ENCODE measurements at places on chromosomes 6 and 20.

DNA sequence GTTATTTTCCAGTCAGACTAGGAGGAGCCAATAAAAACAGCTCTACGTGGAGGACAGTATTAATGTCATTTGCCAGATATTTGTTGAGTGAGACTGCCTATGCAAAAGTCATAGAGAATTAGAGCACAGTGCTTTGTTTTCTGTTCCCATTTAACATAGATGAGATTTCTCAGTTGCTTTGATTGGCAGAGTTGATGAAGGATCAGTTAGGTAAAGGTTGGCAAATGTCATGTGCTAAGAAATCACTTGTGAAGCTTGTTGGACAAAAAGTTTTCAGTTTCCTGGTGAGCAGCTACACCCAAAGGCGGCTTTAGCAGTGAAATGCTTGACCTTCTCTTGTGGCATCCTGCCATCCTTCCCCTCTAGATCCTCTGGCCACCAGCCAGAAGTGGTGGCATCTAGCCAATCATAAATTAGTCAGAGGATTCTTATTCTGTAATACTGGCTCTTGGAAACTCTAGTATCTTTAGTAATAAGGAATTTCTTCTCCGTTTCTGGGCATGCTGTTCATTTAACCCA lies 37.0 kb downstream of the BCKDHB start:
- no peak for DNase-seq

DNA sequence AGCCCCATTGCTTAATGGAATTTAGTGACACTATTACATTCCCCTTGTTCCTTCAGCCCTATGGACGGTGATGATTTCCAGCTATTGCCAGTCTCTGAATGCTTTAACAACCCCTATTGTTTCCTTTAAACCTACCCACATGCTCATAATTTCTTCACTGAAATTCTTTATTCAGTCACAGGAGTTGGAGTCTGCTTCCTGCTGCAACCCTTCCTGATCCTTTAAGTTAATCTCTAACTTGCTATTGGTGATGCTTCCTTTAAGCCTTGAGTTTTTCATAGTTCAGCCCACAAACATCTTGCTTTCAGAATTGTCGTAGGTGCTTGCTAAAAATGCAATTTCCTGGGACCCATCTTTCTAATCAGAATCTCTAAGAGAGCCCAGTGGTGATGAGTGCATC lies 66.3 kb upstream of the TNFAIP3 start:
- DNase-seq: no peak

DNA sequence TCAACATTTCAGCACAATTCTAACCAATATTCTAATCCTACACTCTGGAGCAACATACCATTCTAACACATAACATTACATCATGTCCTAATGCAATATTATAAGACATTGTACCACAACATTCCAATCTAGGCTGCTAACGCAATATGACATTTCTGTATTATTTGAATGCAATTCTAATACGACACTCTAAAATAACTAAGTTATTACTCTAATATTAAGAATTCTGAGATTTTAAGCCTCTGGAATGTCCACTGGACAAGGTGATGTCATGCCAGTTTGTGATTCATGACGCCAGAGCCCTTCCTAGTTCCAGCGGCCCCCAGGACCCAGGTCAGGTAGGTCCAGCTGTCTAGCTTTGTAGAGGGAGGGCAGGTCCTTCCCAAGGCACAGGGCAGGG lies 69.7 kb upstream of the SIRPA start:
- DNase-seq: no peak

GRCh38 chr6:36114798-36115408 lies 15.4 kb upstream of the MAPK13 start:
- DNase-seq: no peak

- no peak for DNase-seq
Observed at GRCh38 chr20:46213946-46214823, 94.1 kb downstream of the CDH22 start.

DNA sequence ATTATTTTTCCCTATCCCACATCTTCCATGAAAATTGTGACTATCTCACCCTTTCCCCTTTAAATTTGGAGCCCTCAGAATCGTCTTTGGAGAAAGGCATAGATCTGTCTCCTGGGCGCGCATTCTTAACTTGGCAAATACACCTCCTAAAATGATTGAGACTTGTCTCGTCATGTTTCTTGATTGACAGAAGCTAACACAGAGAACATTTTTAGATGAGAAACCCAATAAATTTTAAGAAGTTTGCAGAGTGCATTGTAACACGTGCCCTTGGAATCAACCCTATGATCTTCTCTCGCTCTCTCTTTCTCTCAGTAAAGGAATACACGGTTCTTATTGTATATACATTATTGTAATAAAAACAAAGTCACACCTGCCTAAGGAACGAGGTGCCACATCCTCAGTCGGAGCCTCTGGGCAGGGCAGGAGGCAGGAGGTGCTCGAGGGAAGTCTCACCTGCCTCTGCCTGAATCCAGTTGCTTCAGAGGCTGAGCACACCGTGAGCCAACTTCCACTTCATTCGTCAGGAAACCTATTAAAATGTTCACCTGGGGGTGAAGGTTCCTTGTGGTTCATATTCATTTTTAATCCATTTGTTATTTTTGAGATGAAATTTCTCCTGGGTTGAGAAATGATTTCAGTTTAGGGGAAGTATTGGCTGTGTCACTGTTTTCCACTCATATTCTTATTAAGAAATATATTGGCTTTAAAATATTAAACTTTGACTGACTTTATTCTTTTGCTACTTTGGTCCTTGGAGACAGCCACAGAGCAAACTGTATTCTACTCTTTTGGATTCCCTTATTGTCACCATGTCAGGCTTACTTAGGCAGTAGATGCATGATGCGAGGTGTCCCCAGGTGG lies 90.5 kb upstream of the THBS2 start:
- no peak for DNase-seq

DNA sequence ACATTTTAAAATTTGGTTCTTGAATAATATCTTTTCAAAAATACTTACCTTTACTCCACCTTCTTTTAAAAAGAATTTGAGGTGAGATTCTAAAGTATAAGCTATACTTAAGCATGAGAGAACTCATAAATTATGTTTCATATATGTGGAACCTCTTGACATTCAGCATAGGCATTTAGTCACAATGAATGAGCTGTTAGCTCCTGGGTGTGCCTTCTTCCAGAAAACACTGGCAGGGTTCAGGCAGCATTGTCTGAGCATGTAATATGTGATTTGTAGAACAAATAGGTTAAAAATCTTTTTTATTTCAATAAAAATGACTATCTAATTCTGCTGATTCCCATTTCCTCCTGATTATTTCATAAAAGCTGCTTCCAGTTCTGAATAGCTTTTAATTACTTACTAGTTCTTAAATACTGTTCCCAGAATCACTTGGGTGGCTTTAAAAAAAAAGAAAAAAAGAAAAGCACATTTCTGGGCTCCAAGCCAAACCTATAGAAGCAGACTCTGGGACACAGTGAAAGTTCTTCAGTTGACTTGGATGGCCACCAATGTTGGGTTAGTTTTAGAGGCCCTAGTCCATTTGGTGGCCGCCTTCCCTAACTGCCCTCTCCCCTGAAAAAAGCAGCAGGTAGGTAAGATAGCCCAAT lies 20.2 kb downstream of the RNF8 start:
- no peak for DNase-seq

DNA sequence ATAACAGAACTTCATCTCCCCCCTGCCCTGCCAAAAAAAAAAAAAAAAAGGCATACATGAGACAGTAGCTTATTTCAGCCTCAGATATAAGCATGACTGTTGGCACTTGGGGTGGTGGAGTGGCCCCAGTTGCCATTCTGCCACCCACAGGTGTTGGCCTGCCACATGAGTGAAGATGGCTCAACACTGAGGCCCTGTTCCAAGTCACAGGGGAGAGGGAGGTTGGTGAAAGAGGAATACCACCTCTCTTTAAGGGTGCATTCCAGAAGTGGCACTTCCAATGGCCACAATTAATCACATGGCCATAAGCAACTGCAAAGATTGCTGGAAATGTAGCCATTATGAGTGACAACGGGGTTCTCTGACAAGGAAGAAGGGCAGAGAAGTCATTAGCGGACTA lies 61.9 kb upstream of the JARID2 start:
- peak; percentile 33 for DNase-seq

GRCh38 chr6:88763160-88763559 lies 200.3 kb downstream of the RNGTT start:
- no peak for DNase-seq

DNA sequence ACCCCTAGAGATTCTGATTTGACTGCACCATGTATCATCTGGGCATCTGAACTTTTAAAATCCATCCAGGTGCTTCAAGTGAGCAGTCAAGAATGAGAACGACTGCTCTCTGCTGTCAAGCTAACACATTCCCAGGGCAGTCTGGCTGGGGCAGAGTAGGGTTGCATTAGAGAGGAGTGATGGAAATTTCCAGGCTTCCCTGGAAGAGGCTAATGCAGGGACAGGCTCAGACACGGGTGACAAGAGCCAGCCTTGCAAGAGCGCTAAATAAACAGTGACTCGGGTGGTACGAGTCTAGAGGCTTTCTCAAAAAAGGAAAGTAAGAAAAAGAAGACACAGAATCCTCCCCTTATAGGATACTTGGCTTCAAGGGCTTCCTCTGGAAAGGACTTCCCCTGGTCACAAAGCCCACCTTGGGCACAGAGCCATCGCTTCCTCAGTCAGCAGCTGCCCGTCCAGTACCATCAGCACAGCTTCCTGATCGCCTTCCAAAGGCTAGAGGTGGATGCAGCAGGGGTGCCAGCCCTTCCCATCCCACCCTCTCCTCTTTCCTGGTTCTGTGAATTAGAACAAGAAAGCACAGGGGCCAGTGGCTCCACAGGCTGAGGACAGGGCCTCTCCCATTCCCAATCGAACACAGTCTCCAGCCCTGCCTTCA lies 177.4 kb upstream of the RREB1 start:
- DNase-seq: no peak

GRCh38 chr6:149477544-149477943 lies 7.3 kb downstream of the ZC3H12D start:
- no peak for DNase-seq

DNA sequence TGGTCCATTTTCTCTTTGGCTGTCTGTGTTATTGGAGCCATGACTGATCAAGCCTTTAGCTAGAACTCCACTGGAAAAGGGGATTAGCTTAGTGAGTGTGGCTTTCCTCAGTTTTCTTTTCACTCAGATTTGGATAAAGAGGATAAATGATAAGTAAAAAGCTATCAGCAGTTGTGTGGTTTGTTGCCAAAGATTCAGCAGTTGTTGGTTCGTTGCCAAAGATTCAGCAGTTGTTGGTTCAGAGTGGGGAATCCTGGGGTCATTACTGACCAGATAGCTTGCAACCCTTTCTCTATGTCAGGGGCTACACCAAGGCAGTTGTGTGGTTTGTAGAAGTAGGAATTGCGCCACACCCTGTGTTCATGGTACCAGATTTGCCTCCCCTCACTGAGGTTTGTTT lies 107.7 kb upstream of the SCP2D1 start:
- DNase-seq: no peak

DNA sequence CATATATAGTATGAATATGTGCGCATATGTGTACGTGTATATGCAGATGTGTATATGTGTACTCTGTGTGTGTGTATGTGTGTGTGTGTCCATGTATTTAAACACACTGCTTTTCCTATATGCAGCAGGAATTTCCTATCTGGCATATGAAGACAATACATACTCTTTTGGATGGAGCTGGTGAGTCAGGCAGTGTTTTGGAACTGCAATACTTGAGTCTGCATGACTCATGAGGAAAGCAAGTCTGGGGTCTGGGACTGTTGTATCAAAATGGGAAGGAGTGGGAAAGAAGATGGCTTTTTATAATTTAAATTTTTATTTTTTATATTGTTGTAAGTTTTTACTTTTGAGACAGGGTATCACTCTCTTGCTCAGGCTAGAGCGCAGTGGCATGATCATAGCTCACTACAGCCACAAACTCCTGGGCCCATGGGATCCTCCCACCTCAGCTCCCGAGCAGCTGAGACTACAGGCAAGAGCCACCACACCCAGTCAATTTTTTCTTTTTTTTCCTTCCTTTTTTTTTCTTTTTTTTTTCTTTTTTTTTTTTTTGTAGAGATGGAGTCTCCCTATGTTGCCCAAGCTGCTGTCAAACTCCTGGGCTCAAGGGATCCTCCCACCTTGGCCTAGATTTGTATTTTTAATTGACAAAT lies 72.2 kb downstream of the ATXN1 start:
- no peak for DNase-seq

GRCh38 chr6:150377211-150377781 lies 8.5 kb downstream of the IYD start:
- no peak for DNase-seq

- no peak for DNase-seq
Observed at GRCh38 chr20:38277691-38278090, 17.2 kb upstream of the KIAA1755 start.

- no peak for DNase-seq
Observed at GRCh38 chr6:47414423-47415167, 63.0 kb upstream of the CD2AP start.

GRCh38 chr20:10739134-10739533 lies 65.3 kb upstream of the JAG1 start:
- no peak for DNase-seq

- DNase-seq: no peak
Observed at GRCh38 chr6:98924647-98925046, 23.1 kb downstream of the FBXL4 start.

- DNase-seq: no peak
Observed at GRCh38 chr6:157121897-157122296, 201.4 kb downstream of the TMEM242 start.

GRCh38 chr6:76681781-76682180 lies 609.3 kb upstream of the IMPG1 start:
- DNase-seq: no peak

GRCh38 chr6:6033858-6034257 lies 27.1 kb upstream of the NRN1 start:
- DNase-seq: no peak

GRCh38 chr6:159819932-159820640 lies 20.0 kb downstream of the PNLDC1 start:
- DNase-seq: peak; percentile 22

DNA sequence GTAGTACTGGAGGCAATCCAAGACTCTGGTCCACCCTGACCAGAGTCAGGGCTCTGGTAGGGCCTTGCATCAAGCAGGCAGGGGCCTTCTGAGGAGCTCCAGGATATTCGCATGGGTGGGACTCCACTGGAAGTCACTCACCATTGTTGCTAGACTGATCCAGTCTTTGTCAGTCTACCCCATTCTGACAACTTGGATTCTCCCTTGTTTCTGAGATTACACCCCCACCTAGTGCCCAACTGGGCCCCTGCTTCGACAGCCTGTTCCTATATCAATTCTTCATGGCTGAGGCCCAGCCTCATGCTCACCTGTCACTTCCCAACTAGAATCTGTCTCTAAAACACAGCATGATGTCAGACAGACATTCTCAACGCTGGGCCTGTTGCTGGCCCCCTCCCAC lies 5.2 kb downstream of the SLC35D3 start:
- no peak for DNase-seq

DNA sequence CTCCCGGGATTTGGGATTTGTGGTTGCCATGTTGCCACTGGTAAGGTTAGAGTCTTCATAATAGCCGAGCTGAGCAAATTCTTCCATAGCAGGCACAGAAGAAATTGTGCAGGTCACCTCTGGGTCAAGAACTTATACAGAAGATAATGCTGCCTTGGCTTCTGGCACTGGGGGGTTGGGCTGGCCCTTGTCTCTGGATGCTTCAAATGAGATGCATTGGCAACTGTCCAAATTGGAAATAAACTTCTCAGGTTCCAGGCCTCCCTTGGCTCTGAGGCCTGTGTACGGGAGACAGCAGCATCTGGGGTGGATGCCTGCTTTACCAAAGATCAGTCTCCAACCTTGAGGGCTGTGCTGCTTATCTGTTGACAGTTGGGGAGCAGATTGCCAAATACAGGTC lies 26.2 kb downstream of the MYO6 start:
- no peak for DNase-seq

GRCh38 chr6:33786736-33787135 lies 2.2 kb downstream of the LEMD2 start:
- no peak for DNase-seq

- DNase-seq: no peak
Observed at GRCh38 chr6:113909224-113909856, 52.2 kb downstream of the MARCKS start.

GRCh38 chr6:13407709-13408695 lies 79.4 kb downstream of the GFOD1 start:
- no peak for DNase-seq
